RPMI8226 (cell line): ENCODE measurements at places on chromosomes 12 and 14.

GRCh38 chr14:101475456-101476257, 85.6 kb upstream of the DIO3 start:
- DNase-seq: no peak

DNA sequence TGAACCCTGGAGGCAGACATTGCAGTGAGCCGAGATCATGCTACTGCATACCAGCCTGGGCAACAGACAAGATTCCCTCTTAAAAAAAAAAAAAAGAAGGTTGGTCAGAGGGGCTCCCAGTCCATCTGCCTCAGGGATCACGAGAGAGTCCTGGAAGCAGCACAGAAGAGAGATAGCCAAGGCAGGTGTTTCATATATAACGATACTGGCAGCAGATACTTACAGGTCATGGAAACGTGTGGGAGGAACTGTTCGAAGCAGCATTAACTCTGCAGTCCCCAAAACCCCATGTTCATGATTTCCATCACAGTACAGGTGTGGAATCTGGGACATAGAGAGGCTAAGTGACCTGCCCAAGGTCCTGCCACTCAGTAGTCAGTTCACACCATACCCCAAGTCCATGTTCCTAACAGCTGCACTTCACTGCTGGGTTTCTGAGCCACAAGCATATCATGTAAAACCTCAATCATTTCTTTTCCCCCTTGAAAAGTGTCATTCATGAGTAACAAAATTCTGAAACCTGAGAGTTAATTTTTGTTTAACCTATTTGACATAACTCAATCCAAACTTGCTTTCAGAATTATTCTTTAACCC, 16.7 kb downstream of the CDK2AP1 start:
- no peak for DNase-seq

GRCh38 chr12:129483111-129483893, 420.5 kb downstream of the TMEM132D start:
- no peak for DNase-seq

GRCh38 chr12:108638141-108638827, 4.6 kb upstream of the SELPLG start:
- no peak for DNase-seq
